ENCODE measurements at places on chromosomes 4 and X.

- DNase-seq: no peak
Measured at GRCh38 chr4:97558204-97558778, 585.0 kb downstream of the STPG2 start.

DNA sequence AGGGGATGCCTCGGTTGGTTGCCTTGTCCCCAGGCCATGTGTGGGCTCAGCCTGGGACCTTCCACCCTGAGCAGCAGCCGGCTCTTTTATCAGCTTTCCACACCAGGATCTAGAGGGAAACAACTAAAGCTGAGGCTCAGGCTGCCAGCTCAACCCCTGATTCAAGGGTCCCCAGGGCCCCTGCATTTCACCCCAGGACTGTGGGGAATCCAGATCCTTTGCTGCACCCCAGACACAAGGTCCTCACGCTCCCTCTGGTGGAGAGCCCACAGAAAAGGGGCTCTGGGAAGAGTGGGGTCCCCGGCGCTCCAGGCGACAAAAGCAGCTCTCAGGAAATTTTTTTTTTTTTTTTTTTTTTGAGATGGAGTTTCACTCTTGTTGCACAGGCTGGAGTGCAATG, 64.3 kb downstream of the ZFYVE28 start:
- no peak for DNase-seq

DNA sequence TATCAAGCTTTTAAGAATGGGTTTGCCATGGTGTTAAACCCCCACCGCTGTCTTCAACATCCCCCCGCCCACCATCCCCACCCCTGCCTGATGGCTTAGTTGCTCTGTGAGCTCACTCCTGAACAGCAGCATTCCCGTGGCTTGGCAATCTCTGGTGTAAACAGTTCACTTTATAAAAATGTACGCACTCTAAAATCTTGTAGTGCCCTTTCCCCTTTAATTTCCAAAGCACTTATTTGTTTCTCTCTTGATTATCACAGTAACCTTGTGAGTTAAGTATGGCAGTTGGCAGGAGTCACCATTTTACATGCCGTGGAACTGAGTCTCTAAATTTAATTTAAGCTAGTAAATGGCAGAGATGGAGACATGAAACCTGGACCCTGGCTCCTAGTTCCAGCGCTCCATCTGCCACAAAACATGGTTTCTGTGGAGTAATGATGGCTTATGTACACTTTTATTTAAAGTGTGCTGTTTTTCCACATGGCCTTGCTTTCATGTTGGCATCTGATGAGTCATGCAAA, 123.1 kb downstream of the AFF1 start:
- DNase-seq: no peak

GRCh38 chr4:186725469-186726425, 2.1 kb upstream of the FAT1 start:
- DNase-seq: peak; percentile 21

DNA sequence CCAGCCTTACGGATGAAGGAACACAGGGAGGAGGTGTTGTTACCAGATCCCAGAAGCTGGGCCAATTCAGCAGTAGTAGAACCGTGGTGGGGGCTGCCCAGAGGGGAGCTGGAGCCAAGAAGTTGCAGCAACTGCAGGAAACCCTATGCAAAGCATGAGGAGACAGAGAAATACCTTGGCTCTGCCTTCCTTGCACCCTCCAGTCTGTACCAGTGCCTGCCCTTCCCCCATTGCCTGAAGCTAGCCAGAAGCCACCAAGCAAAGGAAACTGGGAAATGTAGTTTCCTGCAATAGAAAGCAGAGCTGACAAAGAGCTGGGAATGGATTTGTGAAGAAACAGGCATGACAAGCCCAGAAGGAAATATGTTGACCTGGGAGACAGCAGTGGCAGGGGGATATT, 108.7 kb upstream of the FUNDC1 start:
- no peak for DNase-seq

GRCh38 chr4:54708339-54709279, 50.9 kb downstream of the KIT start:
- no peak for DNase-seq

DNA sequence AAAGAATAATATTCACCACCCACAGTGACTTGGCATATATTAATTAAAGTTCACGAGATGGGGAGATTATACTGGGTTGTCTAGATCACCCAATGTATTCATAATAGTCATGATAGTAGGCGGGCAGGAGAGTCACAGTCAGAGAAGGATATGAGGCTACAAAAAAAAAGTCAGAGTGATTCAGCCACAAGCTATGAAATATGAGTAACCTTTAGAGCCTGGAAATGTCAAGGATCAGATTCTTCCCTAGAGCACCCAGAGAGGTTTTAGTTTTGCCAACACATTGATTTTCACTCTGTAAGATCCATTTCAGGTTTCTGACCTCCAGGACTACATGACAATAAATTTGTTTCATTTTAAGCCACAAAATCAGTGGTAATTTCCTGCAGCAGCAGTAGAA, 501.9 kb downstream of the GABRG1 start:
- no peak for DNase-seq

- no peak for DNase-seq
Measured at GRCh38 chrX:7372825-7373525, 225.0 kb upstream of the PUDP start.

DNA sequence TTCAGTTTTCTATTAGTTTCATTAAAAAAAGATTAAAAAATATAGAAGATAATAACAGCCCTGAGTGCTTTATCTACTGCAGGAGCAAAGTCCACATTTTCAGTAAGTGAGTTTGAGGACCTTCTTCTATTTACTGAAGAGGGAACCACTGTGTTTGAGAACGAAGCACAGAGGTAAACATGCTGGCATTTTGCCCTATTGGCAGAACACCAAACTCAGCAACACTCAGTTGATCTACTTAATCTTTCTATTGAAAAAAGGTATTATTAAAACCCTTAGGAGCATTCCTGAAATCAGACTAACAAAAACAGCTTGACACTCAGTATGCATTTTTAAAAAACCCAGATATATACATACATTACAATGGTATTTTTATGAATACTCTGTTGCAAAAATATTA, 1496.7 kb downstream of the TECRL start:
- no peak for DNase-seq

DNA sequence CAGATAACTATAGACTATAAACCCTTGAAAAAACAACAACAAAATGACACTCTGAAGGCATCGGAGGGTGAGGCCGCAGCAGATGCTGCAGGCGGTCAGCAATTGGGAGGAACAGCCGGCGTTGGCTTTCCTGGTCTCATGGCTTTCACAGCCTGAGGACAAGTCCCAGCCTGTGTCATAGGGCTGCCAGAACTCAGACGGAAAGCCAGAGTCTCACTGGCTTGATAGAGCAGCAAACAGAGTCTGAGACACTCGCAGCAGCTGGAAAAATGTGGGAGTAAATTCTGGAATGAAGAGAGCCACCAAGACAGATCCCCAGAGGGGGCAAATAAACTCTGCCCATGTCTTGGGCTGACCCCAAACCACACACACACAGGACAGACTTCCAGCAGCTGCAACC, 86.3 kb downstream of the PPP2R2C start:
- DNase-seq: no peak

DNA sequence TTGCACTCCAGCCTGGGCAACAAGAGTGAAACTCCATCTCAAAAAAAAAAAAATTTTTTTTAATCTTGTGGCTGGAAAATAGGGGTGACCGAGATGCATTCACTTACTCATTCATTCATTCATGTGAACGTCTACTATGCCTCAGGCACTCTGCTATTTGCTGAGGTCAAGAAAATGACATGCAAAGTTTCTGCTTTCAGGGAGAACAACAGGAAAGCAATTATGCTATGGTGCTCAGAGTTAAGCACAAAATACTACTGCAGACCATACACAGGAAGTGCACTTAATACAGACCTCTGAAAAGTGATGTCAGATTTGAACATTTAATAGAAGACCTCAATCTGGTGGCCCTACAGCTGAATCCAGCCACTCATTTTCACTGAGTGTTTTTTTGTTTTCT, 59.6 kb upstream of the DUSP21 start:
- DNase-seq: no peak

- DNase-seq: no peak
Measured at GRCh38 chr4:72857787-72858186, 211.7 kb downstream of the COX18 start.

DNA sequence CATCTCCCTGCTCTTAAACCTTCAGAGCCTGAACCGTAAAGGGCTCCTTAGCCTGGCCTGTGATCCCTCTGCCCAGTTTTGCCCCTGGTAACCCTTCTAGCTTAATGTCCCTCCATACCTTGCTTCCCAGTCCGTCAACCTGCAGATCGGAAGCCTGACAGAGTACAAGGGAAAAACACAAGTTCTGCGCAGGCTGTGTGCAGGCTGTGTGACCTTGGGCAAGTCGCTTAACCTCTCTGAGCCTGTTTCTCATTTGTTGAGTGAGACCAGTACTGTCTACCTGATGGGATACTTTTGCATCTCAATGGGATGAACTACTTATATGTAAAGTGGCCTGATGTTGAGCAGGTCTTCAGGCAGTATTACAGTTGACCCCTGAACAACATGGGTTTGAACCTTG, 1.7 kb downstream of the NSDHL start:
- no peak for DNase-seq

GRCh38 chrX:150767475-150768131, 74.4 kb downstream of the MTMR1 start:
- peak; percentile 54 for DNase-seq

DNA sequence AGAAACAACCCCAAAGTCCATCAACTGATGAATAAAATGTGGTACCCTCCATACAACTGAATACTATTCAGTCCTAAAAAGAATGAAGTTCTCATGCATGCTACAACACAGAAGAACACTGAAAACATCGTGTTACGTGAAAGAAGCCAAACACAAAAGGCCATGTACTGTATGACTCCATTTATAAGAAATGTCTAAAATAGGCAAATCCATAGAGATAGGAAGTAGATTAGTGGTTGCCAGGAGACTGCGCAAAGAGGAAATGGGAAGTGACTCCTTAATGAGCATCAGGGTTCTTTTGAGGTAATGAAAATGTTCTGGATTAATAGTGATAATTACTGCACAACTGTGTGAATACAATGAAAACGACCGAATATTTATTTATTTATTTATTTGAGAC, 23.4 kb downstream of the FBXW7 start:
- no peak for DNase-seq

DNA sequence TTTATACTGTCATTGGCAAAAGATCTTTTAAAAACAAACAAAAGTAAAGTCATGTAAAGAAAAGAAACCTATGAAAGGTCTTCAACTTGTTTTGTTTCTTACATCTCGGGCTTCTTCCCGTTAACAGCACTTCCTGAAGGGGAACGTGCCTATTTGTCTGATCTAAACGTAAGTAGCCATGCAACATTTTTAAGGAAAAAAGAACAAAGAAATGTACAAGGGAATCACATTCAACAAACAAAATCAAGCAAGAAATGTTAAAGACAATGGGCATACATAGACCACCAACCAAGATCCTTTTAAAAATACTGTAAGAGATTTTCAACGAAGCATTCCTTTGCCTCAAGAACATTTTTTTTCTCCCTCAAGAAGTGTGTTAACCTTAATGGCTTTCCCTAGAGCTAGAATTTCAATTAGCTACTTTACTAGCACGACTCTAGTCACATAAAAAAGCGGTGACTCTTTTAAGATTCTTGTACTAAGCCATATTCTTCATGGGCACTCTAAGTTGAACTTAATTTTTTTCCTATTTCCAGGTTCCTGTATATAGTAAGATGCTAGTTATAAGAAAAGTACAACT, 112.0 kb upstream of the TTC29 start:
- DNase-seq: no peak

DNA sequence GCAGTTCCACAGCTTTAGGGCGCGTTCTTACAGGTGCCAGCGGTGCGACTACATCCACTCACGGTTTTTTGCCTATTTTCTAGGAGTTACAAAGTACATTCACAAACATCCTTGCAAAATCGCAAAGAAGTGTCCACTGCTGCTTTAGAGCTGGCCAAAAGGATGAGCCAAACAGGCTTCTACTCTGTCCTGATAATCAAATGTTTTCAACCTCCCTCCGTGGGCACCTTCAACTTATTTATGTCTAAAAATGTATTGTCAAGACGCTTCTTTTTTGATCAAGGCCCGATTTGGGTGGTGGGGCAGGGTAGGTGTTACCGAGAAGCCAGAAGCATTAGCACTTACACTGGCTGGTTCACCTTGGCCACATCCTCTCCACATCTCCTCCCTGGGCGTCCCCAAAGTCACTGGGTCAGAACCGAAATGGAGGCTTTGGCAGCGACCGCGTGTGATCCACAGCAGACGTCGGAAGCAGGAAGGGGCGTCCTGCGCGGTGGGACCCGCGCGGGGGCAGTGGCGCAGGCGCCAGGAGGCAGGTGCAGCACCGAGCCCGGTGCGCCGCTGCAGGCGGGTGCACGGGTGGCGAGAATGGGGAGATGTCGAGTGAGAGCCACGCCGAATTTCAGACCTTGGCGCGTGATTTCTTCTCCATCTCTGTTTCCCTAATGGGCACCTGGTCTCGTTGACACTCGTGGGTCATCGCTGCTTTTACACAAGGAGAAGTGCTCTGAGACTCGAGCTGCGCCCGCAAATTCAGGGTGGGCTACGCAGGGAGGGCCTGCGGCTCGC, 16.9 kb downstream of the NKX3-2 start:
- no peak for DNase-seq

DNA sequence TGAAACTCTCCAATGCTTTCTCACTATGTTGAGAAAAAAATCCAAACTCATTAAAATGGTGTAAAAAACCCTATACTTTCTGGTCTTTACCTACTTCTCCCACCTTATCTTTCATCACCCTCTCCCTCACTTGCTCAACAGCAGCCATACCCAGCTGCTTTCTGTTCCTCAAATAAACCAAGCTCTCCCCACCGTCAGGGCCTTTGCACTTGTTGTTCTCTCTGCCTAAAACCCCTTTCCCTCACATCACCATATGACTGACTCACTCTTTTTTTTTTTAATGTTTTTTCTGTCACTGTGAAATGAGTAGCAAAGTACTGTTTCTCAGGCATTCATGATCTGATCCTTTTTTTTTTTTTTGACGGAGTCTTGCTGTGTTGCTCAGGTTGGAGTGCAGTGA, 122.3 kb upstream of the TMEM164 start:
- no peak for DNase-seq

DNA sequence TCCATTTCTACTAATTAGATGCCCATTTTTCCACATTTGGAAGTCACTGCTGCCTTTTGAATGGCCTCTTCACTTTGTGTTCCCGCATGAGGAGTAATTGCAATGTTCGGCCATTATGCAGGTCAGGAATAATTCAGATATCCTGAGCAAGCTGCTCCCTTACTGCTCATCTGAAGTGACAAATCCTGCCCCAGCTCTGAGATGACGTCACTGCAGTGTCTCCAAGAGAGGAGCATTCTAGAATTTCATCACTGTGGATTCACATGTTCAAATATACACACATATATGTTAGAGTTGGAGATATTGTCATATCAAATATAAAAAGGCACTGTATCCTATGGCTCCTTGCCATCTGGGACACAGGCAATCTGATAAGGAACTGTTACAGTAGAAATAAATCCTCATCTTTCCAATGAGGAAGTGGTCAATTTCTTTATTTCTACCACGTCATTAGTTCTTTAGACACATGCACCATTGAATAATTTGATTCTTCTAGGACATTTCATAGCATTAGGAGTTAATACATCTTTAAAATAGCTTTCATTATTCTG, 706.9 kb upstream of the TENM3 start:
- DNase-seq: no peak

- no peak for DNase-seq
Measured at GRCh38 chr4:145716200-145716599, 36.3 kb downstream of the C4orf51 start.

- DNase-seq: no peak
Measured at GRCh38 chrX:123728016-123728415, 4.8 kb downstream of the THOC2 start.

GRCh38 chr4:171016145-171016544, 797.1 kb upstream of the GALNTL6 start:
- no peak for DNase-seq

All from activated CD4-positive, alpha-beta T cell treated with anti-CD3 and anti-CD28 coated beads, Interleukin-2, amount 50 U/mL, for 16 hours (primary cell).